ENCODE measurements at places on chromosomes 6 and 20.

GRCh38 chr6:53144802-53145201, 3.8 kb downstream of the GCM1 start:
- DNase-seq: no peak

DNA sequence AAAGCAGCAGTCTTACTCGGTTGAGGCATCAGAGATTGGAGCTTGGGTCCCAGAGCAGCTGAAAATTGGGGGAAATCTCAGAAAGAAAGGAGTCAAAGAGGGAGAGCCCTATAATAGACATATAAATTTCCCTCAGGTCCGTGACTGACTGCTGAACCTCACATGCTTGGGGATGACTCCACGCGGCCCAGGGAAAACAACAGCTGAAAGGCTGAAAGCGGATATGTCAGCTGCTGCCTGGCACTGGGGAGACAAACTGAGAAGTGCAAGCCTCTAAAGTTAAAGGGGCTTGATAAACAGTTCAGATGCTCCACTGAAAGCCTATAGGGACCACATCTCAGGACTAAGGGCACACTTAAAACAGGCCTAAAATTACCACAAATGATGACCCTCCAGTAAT, 255.9 kb upstream of the RIN2 start:
- DNase-seq: no peak

DNA sequence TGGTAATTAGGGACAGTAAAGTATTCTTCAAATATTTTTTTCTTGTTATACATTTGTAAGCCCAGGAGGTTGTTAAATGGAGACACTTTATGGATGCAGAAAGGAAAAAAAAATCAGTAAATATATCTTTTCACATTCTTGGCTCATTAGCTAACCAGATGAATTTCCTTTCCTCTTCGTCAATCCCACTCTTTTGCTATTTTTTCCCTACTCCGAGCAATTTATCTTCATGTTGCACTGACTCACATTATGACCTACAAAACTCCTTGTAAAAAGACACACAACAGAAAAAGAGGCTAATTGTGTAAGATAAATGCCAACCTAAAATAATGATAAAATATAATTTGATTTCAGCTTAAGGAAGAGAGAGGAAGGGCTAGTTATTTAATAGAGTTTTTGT, 472.9 kb upstream of the ZNF337 start:
- DNase-seq: no peak

- no peak for DNase-seq
These were observed 234.5 kb upstream of the PRDM1 start for GRCh38 chr6:105851606-105852005.

DNA sequence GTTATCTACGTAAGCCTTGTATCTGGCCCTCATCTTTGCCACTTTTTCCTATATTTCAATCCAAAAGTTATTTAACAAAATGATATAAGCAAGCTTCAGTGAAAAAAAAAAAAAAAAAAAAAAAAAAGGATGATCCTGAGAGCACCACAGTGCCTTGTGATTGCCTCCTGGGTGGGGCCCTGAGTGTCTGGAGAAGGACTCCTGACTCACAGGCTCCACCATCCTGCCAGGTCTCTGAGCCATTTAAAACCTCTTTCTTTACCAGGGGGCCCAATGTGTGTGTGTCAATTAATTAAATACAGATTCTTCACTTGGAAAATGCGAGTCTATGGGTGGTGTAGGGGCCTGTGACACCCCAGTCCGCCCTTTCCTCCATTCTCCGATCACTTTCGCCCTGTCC, 105.2 kb downstream of the SMOC2 start:
- DNase-seq: no peak

DNA sequence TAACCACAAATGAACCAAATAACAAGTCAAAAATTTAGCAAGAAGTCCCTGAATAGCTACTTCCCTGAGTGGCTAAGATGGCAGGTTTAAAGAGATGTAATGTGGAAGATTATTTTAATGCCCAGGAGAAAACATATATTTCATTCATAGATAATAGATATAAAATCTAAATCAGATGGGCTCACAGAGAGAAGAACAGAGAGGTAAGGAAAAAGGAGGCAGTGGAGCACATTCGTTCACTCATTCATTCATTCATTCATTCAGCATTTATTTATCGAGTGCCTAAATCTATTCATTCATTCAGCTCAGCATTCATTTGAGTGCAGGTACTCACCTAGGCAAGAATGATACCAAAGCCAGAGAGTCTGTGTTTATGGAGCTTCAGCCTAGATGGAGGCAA, 32.1 kb upstream of the IYD start:
- DNase-seq: no peak

DNA sequence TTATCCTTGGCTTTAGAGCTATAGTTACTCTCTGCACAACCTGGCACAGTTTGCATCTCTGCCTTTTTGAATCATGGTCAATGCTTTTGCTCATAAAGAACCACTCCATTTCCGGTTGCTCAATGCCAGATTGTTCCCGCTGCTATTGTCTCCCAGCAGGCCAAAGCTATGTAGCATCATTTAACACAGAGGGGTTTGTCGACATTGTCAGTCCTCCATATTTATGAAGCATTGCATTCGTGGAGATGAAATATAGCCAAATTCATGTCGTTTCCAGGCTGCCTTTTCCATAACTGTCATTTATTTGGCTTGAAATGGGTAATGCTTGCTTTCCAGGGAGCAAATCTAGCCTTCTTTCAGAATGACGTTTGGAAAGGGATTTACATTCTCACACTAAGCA, 598.8 kb downstream of the EPHA7 start:
- DNase-seq: no peak

GRCh38 chr6:55184782-55185530, 10.6 kb downstream of the HCRTR2 start:
- DNase-seq: no peak

- DNase-seq: no peak
These were observed 215.0 kb upstream of the SHLD1 start for GRCh38 chr20:5535125-5535756.

DNA sequence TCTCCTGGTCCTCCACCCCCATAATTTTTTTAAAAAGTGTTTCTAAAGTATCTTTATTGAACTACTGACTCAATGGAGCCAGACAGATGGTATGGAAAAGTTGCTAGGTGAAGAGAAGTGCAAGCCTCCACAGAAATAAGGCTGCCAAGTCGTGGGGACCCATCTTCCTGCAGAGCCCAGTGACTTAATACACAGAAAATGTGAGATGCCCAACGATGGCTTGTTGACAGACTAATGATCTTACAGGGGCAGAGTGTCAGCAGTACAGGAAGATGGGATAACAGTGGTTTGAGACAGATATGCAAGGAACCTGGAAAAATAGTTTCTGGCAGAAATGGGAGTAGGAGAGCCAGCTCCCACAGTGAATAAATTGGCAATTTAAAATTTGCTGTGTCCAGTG, 43.3 kb downstream of the FYN start:
- DNase-seq: no peak

GRCh38 chr6:79608334-79609224, 22.6 kb upstream of the SH3BGRL2 start:
- no peak for DNase-seq

DNA sequence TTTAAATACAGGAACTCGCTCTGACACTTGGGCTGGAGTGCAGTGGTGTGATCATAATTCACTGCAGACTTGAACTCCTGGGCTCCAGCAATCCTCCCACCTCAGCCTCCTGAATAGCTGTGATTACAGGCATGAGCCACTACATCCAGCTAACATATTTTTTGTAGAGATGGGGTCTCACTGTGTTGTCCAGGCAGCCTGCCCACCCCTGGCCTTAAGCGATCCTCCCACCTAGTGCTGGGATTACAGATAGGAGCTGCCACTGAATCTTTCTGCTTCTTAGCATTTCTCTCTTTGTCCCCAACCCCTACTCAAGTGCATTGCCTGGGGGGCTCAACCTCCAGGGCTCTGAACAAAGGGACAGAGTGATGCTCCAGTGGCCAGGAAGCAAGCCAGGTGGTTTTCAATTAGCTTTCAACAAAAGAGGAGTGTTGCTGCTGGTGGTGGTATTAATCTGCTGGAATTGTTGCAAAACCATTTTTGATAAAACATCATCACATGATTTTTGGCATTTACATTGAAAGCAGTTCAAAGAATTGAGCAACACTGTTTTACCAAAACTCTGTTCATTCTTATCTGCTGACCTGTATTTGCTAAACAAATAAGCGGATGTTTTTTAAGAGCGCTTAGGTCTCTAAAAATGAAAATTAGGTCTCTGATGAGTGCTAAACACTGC, 40.4 kb upstream of the BPIFA2 start:
- no peak for DNase-seq

GRCh38 chr6:135257631-135258405, 76.7 kb downstream of the MYB start:
- DNase-seq: no peak

DNA sequence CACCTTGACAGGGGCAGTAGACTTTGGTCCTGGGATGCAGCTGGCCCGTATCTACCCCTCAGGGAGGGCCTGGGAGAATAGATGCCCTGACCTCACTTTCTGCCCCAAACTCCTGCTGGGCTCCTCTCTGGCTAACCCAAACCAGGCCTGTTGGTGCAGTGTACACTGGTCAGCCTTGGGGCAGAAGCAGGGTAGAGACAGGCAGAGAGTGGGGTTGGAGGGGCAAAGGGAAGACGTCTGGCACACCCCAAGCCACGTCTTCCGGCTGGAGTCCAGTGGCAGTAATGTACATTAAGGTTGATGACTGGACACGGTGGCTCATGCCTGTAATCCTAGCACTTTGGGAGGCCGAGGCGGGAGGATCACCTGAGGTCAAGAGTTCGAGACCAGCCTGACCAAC, 9.3 kb downstream of the DDR1 start:
- no peak for DNase-seq

- no peak for DNase-seq
These were observed 201.5 kb downstream of the ZFAND3 start for GRCh38 chr6:38021029-38021428.

GRCh38 chr6:2853769-2854395, 12.2 kb upstream of the SERPINB1 start:
- DNase-seq: peak; percentile 55

- no peak for DNase-seq
These were observed 112.1 kb upstream of the THBS2 start for GRCh38 chr6:169365567-169366257.

DNA sequence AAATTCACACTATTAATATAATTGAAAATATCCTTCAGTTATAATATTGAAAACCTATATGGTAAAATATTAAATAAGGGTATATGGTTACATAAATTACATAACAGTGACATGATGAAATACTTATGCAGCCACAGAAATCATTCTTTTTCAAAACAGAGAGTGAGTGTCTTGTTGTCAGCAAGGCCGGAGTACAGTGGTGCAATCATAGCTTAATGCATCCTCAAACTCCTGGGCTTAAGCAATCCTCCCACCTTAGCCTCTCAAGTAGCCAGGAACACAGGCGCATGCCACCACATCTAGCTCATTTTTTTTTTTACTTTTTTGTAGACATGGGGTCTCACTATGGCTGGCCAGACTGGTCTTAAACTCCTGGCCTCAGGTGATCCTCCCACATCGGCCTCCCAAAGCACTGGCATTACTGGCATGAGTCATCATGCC, 40.4 kb downstream of the FAM8A1 start:
- DNase-seq: no peak

- no peak for DNase-seq
These were observed 168.5 kb downstream of the DHX35 start for GRCh38 chr20:39130627-39131026.

GRCh38 chr6:36638579-36638978, 39.9 kb upstream of the CDKN1A start:
- no peak for DNase-seq

DNA sequence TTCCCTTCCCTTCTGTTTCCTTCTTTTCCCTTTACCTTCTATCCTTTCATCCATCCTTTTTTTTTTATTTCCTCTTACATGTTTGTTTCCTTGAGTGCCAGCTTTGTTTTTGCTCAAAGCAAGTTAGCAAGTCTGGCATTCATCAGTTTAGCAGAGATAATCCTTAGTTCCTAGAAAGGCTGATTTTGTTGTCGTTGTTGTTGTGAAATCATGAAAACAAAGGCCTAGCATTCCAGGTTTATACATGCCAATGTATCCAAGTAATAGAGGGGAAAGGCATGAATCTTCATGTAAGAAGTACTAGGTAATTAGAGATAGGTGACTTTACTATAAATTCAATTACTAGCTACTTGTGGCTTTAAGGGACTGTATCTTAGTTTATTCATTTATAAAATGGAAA, 45.9 kb downstream of the TFAP2B start:
- no peak for DNase-seq

DNA sequence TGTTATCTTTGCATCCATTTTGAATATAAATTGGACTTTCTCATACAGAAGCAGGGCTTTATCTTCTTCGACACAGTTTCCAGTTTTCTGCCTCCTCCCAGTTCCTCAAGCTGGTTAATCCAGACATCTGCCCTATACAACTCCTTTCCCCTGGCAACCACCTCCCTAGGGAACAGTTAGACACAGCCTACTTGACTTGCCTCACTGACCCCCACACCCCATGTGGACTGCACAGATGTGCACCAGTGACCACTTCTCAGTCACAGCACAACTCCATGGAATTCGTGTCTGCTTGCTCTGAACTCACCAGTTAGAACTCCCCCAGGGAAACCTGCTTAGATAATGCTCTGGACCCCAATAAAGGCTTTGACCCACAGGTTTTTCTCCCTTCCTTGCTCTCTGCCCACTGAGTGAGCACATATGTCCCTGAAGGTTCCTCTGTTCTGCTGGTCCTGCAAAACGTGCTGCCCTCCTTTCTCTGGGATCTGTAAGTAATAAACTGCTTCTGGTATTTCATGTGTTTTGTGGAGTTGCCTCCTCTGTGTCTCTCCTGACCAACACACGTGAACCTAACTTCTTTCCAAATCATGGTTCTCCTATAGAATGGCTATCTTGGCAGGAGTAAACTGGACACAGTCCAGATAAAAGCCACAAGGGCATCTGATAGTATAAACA, 351.2 kb downstream of the CD83 start:
- DNase-seq: no peak

GRCh38 chr6:27804851-27805250, 107.3 kb downstream of the OR2B2 start:
- no peak for DNase-seq
